Stimulated activated CD8-positive, alpha-beta memory T cell treated with anti-CD3 and anti-CD28 coated beads, Interleukin-4, amount 100 ng/mL, for 1 hour (primary cell): ENCODE measurements at places on chromosomes 7 and 10.

- no peak for DNase-seq
Observed at GRCh38 chr10:21832821-21833130, 170.8 kb downstream of the DNAJC1 start.

DNA sequence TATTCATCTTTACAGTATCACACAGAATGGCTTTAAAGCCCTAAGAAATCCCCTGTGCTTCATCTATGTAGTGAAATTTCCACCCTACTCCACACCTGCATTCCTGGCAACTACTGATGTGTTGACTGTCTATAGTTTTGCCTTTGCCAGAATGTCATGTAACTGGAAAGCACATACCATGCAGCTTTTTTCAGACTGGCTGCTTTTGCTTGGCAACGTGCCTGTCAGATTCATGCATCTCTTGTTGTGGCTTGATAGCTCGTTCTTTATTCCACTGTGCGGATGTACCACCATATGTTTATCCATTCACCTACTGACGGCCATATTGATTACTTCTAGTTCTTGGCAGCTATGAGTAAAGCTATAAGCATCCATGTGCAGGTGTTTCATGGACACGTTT, 30.6 kb downstream of the RBM17 start:
- DNase-seq: no peak

DNA sequence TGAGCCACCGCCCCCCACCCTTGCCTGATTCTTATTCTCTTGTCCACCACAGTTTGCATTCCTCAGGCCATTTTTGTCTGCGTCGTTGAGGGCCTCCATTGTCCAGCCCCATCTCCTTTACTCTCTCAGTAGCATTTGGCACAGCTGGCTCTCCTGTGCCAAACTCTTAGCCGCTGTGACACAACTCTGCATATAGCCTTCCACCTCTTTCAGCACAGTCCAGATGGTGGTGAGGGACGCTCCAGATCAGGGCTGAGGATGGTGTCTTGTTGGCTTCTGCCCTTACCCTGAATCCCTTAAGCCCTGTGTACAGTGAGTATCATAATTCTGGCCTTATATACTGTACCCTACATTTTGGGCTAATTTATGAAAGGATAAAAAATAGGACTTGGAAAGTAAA, 45.6 kb downstream of the BMPR1A start:
- DNase-seq: no peak

- DNase-seq: no peak
Observed at GRCh38 chr10:91007655-91008054, 86.8 kb upstream of the ANKRD1 start.

DNA sequence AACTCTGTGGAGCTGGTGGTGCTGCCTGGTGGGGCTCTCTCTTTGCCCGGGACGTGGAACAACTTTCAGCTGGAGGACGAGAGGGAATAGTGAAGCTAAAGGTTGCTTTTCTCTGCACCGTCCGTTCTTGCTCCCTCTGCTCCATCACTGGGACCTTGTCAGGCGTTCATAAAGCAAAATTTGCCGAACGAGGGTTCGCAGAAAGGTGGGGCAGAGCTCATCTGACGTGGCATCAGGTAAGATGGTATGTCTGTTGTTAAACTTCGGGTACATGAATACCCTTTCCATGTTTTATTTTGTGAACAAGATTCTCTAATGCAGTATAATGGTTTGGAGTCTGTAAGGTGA, 416 bp downstream of the BBS9 start:
- DNase-seq: no peak

GRCh38 chr10:1630304-1630703, 107.0 kb downstream of the ADARB2 start:
- DNase-seq: no peak

GRCh38 chr7:149669121-149669818, 104.1 kb downstream of the ZNF467 start:
- no peak for DNase-seq

- DNase-seq: no peak
Observed at GRCh38 chr7:133820584-133820983, 306.6 kb upstream of the LRGUK start.

DNA sequence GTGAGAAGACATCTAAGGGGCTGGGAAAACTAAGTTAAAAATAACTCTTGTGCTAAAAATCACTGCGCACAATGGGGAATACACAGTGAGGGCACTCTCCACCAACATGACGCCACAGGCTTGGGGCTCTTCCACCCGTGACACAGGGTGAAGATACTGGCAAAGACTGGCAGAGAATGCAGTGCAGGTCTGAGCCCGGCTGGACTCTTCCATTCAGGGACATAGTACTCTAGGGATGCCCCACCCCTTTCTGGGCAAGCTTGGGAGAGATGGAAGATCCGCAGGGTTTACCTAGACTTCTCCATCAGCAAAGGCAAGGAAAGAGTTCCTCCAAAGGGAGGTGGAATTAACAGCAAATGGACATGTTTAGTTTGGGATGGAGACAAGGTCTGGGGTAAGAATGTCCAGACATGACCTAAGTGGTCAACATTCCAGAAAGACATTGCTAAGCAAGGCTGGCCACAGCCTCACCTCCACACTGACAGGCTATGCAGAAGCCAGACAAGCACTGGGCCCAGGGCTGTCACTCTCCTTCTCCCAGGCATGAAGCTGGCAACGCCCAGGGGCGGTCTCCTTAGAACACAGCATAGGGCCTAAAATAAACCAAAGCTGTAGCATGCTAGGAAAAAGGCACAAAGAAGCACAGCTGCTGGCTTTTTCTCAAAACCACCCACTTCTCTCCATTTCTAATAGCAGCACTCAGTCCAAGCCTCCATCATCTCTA, 28.1 kb downstream of the XPNPEP1 start:
- no peak for DNase-seq

DNA sequence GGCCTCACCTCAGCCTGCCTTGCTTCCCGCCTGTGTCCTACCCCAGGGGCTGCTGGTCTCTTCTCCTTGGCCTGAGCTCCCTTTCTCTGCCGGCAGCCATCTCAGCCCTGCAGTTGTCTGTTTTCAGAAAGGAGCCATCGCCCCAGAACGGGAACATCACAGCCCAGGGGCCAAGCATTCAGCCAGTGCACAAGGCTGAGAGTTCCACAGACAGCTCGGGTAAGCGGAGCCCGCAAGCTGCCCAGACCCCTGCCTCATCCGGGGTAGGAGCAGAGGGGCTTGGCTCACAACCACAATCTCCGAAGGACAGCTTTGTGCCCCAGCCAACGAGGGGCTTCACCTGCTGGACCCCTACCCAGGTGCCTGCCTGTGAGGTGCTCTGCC, 5.3 kb upstream of the DEPP1 start:
- DNase-seq: no peak

GRCh38 chr10:33193701-33194521, 140.6 kb downstream of the NRP1 start:
- no peak for DNase-seq

DNA sequence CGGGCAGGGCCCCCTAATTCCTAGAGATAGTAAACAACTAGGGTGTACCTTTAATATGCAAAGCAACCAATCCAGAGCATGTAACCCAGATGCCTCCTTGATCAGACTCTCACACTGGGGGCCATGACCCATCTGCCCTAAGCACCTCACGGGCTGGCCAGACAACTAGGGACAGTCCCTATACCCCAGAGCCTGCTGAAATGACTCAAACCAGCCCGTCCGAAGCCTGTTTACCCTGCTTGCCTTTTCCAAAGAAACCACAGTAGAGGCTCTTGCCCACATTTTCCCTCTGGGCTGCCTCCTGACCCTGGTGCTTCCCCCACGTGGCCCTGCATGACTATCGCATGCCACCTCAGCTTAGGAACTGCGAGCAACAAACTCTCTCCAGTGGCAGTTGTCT, 46.2 kb downstream of the RGS10 start:
- no peak for DNase-seq

- no peak for DNase-seq
Observed at GRCh38 chr10:89337484-89337883, 9.7 kb downstream of the IFIT3 start.

DNA sequence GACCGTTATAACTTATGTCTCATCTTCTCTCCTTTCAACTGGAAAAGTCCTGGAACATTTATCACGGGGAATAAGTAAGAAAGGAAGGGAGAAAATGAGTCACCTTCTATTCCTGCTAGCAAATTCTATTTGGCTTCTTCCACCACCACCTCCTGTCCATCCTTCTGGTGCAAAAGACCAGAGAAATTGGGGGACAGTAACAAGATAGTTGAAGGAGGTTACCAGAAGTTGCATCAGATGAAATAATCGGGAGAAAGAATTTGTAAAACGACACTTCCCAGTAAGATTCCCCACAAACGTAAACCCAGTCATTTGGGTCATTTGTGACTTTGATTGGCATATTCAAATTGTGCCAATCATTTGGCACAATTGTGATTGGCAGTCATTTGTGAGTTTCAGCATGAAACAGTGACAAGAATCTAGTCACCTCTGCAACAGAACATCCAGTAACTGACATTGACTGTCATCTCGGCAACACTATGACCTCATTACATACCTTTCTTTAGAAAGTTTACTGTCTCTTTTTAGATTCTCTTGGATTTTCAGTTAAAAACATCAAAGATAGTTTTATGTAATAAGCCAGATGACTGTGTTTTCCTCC, 51.3 kb upstream of the PIK3CG start:
- no peak for DNase-seq

DNA sequence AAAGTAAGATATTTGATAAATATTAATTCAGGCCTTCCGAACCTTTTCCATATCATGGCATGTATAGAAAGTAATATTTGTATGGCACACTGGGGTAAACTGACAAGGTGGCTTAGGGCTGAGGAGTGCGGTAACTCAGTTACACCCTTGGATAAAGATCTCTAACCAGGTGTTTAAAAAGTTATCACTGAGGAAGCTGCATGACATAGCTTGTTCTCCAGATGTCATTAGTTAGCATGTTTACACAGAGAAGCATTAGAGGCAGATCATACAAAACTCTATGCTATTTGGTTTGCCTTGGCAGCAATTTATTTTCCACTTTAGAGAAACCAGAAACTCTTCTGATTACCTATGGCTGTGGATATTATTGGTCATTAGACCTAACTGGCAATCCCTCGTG, 118.2 kb downstream of the ST7 start:
- no peak for DNase-seq

DNA sequence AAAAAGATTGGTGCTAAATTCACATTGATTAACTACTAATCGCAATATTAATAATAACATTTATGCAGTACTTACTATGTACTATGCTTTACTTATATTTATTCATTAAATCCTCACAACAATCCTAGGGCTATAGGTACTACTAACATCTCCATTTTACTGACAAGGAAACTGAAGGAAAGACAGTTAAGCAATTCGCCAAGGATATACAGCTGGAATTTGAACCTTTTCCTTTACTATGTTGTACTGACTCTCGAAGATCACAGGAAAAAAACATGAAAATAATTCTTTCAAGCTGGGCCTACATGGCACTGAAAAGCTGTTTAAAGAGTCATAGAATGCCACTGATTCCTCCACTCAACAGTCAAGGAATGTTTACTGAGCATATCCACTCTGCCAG, 185.4 kb downstream of the IPMK start:
- no peak for DNase-seq

GRCh38 chr7:31549611-31550010, 35.7 kb downstream of the ITPRID1 start:
- no peak for DNase-seq

DNA sequence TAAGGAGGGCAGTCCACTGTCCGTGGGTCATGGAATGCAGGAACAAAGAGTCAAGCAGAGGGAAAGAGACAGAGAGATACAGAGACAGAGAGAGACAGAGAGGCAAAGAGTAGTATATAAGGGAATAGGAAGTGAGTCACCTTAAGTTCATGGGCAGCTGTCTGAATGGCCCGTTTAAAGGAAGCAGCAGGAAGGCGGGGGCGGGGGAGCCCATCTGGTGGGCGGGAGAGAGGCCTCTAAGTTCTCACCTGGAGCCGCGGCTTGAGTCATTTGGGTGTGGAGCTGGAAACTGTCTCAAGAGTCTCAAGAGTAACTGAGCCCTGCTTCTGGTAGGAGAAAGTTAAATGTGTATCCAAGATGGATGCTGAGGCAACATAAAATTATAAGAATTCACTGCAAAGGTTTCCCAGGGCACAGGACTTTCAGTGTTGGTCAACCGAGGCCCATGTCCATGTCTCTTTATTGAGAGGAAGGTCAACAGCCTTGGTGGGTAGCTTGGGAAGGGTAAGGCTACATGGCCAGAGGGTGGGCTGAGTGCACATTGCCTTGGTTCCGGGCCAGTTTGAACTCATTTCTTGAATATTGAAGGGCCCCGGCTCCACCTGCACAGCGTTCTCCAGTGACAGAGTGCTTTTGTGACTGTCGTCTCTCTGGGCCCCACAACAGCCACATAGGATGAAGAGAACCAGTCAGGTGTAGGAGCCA, 85.5 kb upstream of the CACUL1 start:
- DNase-seq: no peak

- no peak for DNase-seq
Observed at GRCh38 chr10:89665302-89665701, 20.3 kb upstream of the PANK1 start.

DNA sequence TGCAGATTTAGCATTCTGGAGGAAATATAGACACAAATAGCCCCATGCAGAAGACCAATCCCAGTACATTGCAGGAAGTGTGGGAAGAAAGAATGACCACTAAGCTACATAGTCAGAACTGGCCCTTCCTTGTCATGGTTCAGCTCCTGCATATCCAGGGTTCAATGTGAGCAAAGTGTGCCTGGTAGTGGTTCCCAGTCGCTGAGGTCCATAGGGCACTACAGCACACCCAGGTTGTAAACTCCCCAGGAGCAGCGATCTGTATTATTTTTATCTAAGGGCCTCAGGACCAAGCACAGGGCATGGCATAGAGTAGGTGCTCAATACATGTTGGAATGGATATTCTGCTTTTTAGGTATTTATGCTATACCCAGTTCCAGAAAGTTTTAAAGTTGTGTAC, 114.4 kb downstream of the RTKN2 start:
- DNase-seq: no peak

- no peak for DNase-seq
Observed at GRCh38 chr7:64871761-64872160, 31.3 kb upstream of the ZNF273 start.

- DNase-seq: no peak
Observed at GRCh38 chr7:14846405-14846804, 56.1 kb downstream of the DGKB start.

DNA sequence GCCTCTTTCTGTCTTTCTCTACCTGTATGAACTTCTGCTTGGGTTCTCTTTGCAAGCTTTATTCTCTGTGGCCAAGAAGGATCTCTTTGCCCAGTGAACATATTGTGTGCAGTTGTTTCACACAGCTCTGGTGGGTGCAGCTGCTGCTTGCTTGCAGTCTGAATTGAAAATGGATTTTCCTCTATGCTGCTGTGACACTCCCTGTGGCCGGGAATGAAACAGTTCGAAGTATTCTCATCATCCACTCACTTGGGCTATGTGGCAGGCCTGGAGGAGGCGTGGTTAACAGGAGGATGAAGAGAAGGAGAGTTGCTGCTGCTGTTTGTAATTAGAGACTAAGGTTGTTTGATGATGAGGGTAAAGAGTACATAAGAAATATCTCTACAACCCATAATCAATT, 28.4 kb upstream of the ITGA8 start:
- no peak for DNase-seq

GRCh38 chr10:90326498-90327267, 531.2 kb downstream of the HTR7 start:
- DNase-seq: no peak
